Prostate gland (tissue), 2 donors: ENCODE measurements at places on chromosomes 2 and 18. TPM values are rescaled to one million over a fixed set of nuclear protein-coding genes. Genes with fewer than 3 reads are reported as not detected.

The CIB4 gene
- total RNA-seq, result 0.46 TPM

DNA sequence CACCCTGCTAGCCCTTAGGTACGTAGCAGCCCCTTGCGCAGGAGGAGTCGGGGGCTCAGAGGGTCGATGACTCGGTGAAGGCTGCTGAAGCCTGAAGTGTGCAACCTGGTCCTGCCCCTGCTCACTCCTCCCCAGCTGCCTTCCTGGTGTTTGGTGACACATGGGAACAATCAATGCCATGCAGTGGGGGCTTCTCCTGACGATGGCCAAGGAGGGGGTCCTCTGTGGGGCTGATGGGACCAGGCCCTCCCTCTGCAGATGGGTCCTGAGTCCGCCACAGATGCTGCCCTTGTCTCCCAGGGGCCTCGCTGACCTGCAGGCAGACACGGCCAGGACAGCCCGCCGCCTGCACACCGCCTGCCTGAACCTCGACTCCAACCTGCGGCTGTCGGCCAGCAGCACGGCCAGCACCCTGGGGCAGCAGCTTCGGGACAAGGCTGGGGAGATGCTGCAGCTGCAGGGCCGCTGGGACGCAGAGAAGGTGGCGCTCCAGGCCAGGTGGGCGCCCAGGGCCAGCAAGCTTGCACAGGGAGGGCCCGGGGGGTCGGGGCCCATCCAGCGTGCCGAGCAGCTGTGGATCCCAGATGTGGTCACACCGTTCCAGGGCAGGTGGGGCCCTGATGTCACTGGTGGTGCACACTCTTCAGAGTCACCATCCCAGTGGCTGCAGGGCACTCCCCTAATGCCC is 24.6 kb downstream of the CROCC2 start:
- DNase-seq, result no peak

The UGT1A6 gene
- 0.85 TPM for total RNA-seq

- no peak for DNase-seq
These were observed 141.7 kb downstream of the SH3RF3 start for GRCh38 chr2:109270505-109271312.

- no peak for DNase-seq
These were observed 22.6 kb downstream of the RAD51AP2 start for GRCh38 chr2:17495590-17495989.

DNA sequence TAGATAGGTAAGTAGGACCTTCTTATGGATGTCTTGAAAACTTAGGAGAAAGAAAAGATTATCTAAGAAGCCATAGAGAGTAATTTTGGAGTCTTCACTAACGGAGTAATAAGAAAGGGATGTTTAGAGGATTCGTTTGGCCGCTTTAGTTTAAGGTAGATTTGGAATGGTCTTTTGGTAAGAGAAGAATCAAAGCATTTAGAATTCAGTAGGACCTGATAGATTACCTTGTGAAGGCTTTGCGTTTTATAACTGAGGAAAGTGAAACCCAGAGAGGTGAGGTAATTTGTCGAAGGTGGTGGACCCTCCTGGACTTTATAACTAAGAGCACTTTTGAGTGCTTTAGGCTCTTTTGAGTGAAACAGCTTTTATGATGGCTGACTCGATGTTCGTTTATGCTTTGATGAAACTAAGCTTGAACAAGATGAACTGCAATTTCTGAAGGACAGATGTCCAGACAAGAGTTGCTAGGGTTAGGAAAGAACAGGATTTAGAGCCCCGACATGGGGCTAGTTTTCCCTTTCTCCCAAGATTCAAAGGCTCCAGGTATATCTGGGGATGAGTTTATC is 1.3 kb downstream of the MYL12B start:
- no peak for DNase-seq

The TIGD1 gene
- 4.9 TPM for total RNA-seq

DNA sequence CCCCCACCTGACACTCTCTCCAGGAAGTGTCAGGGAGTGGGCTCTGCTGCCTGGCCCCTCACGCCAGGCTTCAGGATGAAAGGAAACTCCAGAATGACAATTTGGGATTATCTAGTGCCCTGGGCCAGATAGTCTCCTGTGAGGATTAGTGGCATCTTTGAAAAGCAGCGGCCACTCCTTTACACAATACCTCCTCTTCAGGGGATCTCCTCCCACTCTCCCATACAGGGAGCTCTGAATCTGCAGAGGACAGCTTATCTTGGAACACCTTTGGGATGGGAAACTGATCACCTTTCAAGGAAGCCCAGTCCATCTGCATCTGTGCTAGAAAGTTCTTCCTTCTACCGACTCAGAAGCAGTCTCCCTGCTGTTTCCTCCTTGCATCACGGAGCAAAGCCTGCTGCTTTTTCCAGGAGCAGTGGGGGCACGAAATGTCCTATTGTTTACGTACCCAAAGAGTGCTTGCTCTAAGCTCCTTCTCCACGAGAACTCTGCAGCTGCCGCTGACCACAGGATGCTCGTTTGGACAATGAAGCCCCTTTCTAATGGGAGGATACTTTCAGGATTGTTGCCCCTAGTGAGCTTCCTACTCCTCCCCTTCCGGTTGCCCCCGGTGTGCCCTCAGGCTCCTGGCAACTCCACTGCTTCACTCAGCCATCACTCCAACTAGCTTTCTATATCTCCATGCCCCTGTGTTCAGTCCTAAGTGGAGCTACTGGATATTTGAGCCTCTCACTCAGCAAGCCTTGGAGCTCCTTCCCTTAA is 31.5 kb downstream of the SIX3 start:
- DNase-seq, result no peak

The GKN2 gene
- not detected for total RNA-seq

GRCh38 chr2:64165706-64166105 is 21.5 kb upstream of the PELI1 start:
- DNase-seq, result no peak

GRCh38 chr2:238747557-238747956 is 100.3 kb upstream of the TWIST2 start:
- no peak for DNase-seq

The TYW5 gene
- 7.3 TPM for total RNA-seq

The HAUS1 gene
- 26.9 TPM for total RNA-seq

The CRYGD gene
- total RNA-seq, result not detected

The TXNDC2 gene
- not detected for total RNA-seq

The NXPH2 gene
- total RNA-seq, result not detected
